ENCODE measurements at places on chromosomes 1 and 21.

- DNase-seq, result no peak
Observed at GRCh38 chr1:24898152-24898908, 31.7 kb downstream of the RUNX3 start.

DNA sequence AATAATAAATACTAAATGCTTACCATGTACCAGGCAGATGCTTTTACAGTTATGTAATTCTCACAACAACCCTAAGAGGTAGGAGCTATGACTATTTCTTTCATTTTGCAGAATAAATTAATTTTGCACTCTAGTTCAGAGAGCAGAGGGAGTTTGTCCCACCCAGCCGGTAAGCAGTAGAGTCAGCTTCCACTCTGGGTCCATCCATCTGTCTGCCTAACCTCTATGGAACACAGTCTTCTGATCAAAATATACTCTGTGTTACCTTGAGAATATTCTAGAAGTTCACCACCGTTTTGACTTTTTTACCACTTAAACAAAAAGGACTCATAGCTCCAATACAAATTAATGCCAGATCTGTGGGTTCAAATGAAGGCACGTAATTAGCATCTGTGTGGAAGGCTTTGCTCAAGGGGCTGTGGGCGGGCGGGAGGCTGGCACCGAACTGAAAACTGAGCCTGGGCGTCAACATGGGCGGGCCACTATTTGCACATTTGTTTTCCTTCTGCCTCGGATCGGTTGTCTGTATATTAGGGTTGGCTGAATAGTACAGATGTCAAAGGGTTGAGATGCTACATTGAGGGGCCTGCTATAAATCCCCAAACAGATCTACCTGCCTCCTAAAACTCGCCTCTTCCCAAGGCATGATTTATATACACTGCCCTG, 33.1 kb upstream of the LMO4 start:
- DNase-seq, result no peak

DNA sequence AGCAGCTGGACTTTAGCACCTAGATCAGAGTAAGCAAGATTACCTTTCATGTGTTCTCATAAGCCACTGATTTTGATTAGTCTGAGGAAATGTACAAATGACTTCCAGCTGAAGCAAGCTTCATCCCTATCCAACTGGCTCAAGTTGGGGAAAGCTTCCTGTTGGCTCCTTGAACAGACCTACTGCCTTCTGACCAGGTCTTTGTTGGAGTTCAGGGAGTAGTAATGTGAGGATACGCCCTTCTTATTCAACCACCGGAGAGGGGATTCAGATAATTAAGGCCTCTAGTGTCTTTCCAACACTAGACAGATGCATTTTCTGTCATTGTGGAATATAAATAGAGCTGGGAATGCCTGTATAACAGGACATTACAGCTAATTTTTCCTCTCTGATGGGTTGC, 268.9 kb downstream of the TGFB2 start:
- no peak for DNase-seq

DNA sequence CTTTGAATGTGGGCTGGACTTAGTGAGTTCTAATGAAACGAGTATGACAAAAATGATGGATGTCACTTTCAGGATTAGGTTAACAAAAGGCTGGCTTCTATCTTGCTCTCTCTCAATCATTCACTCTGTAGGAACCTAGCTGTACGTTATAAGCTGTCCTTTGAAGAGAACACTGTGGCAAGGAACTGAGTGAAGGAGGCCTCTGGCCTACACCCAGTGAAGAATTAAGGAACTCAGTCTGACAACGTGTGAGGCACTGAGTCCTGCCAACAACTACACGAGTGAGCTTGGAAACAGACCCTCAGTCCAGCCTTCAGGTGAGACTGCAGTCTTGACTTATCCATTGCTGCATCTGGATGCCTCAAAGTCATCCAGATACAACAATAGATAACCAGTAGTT, 3.3 kb upstream of the DNTTIP2 start:
- DNase-seq, result no peak

GRCh38 chr1:208475449-208475848, 231.3 kb upstream of the PLXNA2 start:
- DNase-seq, result peak; percentile 93

- no peak for DNase-seq
Observed at GRCh38 chr1:33841494-33841893, 22.4 kb upstream of the HMGB4 start.

DNA sequence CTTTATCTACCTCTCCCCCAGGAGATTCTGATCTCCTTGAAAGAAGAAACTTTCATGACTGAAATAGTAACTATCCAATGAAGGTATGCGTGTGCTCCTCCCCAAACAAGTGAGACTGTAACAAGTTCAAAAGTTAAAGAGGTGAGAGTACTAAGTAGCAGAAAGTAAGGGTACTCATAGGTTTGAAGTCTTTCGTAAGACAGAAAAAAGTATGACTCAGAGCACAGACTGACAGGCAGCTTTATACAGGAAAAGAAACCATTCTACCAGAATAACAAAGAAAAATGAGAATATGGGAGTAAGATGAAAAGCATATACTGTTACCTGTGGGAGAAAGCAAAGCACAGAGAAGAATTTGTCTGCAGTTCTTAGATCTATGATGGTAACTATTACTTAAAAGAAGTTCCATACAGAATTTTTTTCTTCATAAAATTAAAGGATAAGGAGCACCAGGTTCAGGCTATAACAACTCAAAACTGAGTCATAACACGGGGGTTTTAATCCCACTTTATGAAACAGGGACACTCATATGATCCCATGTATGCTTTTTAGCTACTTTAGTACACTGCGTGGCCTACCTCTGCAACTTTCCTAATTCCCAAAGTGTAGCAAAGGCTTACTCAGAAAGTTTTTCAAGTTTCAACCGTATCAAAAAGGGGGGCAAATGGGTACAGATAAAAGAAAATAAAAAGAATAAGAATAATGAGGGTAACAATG, 52.0 kb downstream of the FOXJ3 start:
- DNase-seq, result no peak

- DNase-seq, result no peak
Observed at GRCh38 chr1:181936269-181936668, 125.2 kb downstream of the ZNF648 start.

DNA sequence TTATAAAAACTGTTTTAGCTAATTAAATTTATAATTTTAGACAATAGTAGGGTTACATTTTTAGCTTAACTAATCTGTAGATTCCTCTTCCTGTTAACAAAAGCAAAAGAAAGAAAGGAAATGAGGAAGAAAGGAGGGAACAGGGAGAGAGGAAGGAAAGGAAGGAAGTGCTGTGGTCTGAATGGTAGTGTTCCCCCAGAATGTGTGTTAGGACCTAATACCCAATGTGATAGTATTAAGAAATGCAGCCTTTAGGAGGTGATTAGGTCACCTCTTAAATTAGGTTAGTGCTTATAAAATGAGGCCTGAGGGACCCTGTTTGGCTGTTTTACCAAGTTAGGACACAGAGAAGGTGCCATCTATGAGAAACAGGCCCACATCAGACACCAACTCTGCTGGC, 136.9 kb upstream of the SAMSN1 start:
- DNase-seq, result no peak

DNA sequence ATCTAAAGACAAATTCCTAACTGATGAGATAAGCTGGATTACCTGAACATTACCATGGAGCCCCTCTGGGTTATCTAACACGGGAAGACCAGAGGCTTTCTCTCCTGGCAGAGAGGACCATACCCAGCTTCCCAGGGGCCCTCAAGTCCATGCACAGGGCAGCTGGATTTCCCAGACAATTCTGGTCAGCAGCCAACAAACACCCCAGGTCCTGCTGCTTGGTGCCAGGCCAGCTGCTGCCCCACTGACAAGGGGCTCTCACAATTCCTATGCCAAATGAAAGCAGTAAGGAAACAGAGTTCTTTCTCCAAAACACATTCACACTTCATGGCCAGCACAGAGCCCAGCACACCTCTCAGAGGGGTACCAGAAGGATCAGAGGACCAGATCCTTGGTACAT, 114.2 kb downstream of the HLCS start:
- no peak for DNase-seq

DNA sequence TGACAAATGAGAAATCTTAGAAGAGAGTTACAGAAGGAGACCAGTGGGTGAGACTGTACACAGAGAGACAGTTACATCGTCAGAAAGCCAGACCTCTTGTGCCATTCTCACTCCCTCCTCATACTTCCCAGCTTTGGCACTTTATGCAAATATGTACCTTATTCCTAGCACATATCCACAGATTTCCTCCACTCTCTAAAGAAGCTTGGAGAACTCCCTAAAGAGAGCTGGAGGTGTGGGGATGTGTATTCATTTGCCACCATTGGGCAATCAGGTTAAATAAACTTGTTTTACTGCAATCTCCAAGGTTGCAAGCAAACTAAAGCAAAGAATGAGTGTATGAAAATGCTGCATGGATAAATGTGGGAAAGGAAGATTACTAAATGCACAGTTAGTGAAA, 380.9 kb upstream of the PRMT6 start:
- no peak for DNase-seq

- no peak for DNase-seq
Observed at GRCh38 chr1:53359934-53360276, 32.0 kb upstream of the LRP8 start.

DNA sequence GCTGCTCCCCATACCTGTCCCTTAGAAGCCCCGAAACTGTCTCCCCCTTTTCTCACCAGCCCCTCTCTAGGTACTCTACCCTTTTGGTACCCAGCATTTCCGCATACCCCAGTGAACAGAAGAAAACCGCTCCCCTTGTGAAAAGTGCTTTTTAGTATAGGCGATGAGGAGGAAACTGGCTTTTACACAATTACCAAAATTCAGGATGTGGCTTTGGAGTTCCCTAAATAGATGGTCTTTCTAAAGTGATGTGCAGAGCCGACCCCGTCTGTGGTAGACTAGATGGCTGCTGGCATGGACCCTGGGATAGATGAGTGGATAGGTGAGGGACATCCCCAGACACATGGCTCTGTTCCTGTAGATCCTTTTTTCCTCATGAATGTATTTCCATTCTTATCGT, 2.6 kb upstream of the PER3 start:
- no peak for DNase-seq

DNA sequence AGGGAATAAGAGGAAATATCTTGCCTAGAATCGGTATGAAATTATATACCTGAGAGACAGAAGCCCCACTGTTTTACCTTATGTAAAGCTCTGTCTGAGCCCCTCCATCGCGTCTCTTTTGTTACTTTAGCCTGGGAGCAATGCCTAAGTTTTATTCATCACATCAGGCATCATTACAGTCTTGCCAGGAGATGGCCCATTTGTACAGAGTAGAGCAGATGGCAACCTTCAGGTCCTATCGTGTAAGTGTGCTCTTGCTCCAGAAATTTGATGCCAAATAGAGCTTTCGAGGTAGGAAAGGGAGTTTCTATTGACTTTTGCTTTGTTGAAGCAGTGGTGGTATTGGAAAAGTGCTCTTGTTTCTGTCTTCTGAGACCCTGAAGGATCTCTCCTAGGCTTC, 24.9 kb downstream of the CFAP126 start:
- no peak for DNase-seq

DNA sequence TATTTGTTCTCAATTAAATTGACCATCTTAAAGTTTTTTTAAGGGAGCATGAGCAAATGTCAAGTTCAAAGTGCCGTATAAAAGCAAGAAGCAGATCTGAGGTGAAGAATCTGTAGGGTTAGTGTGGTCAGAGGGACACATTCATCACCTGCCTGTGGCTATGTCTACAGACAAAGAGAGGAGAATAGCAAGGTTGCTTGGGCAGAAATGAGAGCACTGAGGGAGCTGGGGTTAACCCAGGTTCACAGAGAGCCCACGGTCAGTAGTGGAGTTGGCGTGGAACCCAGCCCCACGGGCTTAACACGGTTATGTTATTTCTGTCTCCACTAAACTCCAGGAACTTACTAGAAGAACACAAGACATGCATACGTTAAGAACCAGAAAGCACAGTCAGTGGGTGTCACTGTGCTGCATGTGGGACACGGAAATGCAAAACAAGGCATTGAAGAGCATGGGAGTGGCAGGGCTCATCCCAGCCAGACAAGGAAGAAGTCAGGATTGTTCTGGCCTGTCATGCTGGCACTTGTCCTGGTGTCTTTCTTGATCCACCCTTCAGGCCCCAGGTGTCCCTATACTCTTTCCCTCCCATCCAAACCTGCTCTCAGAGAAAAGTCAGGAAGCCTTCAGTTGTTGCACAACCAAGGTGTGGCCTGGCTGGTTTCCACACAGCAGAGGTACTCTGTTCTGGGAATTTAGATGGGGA, 95.5 kb upstream of the IVNS1ABP start:
- no peak for DNase-seq

- DNase-seq, result no peak
Observed at GRCh38 chr1:114310695-114311271, 157.1 kb upstream of the SYT6 start.

- no peak for DNase-seq
Observed at GRCh38 chr1:71792264-71792663, 490.1 kb downstream of the NEGR1 start.

GRCh38 chr1:90593312-90593711, 123.8 kb downstream of the BARHL2 start:
- no peak for DNase-seq

- no peak for DNase-seq
Observed at GRCh38 chr21:16992448-16992847, 520.4 kb upstream of the CXADR start.

DNA sequence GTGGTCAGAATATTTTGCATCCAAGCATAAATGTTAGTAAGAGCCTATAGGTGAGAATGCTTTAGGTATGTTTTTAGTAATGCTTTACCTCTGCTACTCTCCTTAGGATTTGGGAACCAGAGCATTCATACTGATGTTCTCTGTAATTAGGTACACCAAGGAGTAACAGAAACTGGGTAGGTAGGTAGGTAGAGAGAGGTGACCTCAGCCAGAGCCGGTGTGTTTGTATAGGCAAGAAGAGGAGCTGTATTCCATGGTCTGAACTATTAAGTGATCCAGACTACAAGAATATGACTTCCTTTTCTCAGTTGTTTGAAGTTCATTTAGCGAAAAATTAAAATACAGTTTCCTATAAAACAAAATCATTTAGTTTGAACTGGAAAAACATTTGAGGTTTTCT, 108.5 kb downstream of the SDCCAG8 start:
- no peak for DNase-seq

DNA sequence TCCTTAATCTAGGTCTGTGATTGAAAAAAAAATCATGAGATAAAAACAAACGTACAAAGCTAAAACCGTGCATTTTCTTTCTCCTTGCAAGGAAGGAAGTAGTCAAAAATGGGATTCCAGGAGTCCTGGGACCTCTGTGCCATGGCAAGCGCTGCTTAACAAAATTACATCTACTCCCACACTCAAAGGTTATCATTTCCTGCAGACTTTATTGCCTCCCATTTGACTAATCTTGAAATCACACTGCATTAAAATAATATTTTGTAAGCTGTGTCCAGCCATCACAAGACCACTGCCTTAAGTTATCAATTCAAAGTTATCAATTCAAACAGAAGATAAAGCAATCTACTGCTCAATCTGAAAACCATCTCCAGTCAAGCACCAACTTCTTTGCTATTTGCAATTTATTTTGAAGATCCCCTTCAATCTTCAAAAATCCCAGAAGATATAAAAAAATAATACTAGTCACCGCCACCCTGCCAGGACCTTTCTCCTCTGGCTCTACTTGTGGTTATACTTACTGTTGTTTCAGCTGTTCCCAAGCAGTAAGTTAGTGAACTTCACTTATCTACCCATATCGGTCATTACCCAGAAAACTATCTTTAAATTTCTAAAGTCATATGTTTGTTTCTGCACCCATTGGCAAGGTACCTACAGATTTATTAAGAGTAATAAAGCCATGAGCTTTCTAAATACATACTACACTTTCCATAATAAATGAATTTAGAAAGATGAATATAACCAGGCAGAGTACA, 38.1 kb upstream of the RAP1GAP start:
- DNase-seq, result no peak

- DNase-seq, result no peak
Observed at GRCh38 chr1:53344921-53345838, 17.3 kb upstream of the LRP8 start.

GRCh38 chr1:209854196-209854595, 26.4 kb downstream of the UTP25 start:
- DNase-seq, result no peak

Data from DMS79 (cell line).